ENCODE measurements at places on chromosomes 16 and 17.

DNA sequence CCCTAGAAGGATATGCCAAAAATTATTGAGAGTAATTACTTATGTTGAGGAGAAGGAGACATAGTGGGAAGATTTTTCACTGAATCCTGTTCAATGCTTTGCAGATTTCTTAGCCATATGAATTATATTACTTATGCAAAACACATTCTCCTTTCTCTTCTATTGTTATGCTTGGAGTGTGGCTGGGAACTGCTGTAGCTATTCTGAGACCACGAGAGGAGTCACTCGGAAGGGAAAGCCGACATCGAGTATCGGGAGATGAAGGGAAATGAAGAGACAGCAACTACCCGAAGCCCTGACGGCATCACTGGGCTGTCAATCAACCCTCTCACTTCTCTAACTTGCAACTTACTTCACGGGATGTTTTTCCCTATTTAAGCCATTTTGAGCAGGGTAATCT is 39.6 kb downstream of the STX8 start:
- DNase-seq: no peak

DNA sequence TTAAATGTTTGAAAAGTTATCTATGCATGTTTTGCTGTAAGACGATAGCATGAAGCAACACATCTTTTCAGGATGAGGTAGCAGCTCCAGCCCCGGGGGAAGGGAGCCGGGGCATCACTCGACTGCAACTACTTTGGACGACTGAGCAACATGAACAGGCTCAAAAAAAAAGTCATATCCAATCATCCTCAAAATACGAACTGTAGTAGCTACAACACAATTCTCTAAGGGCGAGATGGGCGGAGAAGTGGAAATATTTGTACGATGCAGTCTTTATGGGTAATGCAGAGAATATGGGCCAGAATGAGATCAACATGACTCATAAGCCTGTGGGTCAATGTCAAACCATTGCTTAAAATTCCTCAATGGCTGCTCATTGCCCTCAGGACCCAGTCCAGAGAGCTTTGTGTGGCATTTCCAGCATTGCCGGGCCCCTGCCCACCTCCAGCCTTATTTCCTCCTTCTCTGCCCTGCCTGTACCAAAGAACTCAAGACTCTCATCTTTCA is 17.7 kb upstream of the SMURF2 start:
- peak; percentile 77 for DNase-seq

- no peak for DNase-seq
Observed at GRCh38 chr17:39625198-39625785, 1.5 kb upstream of the PPP1R1B start.

GRCh38 chr17:12618557-12618956 is 47.1 kb upstream of the MYOCD start:
- peak; percentile 59 for DNase-seq

DNA sequence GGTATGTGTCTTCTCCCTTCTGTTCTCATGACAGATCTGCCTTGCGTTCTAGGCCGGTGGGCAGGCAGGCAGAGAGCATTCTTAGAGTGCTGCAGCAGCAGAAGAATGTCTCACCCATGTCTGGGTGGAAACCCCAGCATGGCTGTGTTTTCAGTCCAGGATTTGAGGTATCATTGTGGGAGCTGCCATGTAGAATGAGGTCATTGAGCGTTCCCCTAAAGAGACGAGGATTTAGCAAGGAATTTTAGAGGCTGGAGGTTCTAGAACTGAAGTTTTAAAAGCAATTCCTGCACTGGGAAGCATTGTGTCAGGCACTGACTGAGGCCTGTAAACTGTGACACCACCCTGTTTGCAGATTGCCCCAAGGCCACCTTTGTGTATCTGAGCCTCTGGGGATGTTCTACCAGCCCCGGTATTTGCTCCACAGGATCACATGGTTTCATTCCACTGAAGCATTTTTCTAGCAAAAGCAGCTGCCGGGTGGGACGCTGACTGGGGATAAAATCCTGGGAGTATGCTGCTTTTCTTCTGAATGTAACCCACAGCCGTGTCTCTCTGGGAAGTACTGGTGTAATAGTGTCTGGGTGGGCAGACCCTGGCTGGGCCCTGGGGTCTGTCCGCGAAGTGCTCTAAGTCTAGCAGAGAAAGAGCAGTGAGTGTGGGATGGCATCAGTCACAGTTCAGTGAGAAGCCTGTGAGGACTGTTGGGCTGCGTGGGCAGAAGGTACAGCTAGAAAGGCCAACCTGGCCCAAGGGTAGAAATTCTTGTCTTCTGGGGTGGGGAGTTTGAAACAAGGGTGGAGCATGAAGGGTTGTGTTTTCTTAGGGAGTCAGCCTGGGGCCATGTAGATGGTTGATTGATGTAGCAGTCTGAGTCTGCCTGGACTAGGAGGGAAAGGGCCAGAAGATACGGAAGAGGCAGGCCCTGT is 30.2 kb downstream of the PLCD3 start:
- peak; percentile 50 for DNase-seq

DNA sequence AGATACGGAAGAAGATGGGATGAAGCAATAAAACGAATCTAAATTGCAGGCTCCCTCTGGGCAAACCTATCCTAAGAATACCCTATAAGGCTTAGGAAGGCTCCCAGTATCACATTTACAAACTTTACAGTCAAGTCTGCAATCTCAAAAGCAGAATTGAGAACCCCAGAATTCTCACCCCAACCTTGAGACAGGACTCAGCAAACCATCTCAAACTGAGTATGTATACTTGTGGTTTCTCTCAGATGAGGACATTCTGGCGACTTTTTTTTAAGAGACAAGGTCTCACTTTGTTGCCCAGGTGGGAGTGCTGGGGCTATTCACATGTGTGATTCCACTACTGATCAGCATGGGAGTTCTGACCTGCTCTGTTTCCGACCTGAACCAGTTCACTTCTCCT is 19.3 kb upstream of the ITGA2B start:
- no peak for DNase-seq

DNA sequence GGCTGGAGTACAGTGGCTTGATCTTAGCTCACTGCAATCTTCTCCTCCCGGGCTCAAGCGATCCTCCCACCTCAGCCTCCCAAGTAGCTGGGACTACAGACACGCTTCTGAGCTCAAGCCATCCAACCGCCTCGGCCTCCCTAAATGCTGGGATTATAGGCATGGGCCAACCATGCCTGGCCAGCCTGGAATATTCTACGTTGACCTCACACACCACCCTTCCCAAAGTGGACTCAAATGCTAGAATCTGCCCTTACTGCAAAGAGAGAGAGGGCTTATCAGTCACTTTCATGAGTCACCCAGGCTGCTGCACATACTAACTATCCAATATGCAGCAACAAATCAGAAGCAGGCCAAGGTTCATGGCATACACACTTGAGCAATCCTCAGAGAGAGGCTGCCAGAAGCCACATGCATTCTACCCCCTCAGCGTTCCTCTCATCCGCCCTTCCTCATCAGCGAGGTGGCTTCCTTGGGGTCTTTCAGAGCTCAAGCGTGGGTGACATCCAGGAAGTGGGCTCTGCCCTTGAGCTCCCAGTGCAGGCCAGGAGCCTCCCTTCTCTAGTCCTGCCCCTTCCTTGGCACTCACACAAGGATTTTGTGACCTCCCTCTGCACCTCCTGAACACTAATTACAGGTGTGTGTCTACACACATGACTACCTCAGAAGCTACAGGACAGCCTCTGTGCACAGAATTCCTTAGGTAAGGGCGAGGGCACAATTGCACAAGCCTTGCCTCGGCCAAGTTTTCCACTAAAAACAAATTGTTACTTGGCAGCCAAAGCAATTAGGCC is 24.8 kb upstream of the SIAH1 start:
- peak; percentile 94 for DNase-seq
